Left lobe of liver (tissue), 2 donors: ENCODE measurements at places on chromosomes 7 and 10. TPM values are rescaled to one million over a fixed set of nuclear protein-coding genes. Genes with fewer than 3 reads are reported as not detected.

ABCA13 gene
- total RNA-seq: 1.0 TPM

ZNF438 gene
- 1.9 TPM for total RNA-seq

EVX1 gene
- not detected for total RNA-seq

GBX1 gene
- total RNA-seq: not detected

SPDYE2B gene
- not detected for total RNA-seq

GPER1 gene
- 29.8 TPM for total RNA-seq

ENKUR gene
- total RNA-seq: 0.48 TPM

PLAU gene
- 0.50 TPM for total RNA-seq

MSS51 gene
- 0.50 TPM for total RNA-seq

DPP6 gene
- total RNA-seq: not detected

ABCB1 gene
- 33.4 TPM for total RNA-seq

CTTNBP2 gene
- total RNA-seq: 1.9 TPM

PLCE1 gene
- 0.28 TPM for total RNA-seq

PRKAG2 gene
- 43.4 TPM for total RNA-seq

C10orf62 gene
- total RNA-seq: 3.7 TPM

ATXN7L1 gene
- 15.5 TPM for total RNA-seq

- DNase-seq: peak; percentile 100
Measured at GRCh38 chr7:107168233-107169119, at the start of gene HBP1. HBP1 (plus strand) TSS chr7:107169003; CDS start chr7:107179894, 10,891 bp downstream.

DNA sequence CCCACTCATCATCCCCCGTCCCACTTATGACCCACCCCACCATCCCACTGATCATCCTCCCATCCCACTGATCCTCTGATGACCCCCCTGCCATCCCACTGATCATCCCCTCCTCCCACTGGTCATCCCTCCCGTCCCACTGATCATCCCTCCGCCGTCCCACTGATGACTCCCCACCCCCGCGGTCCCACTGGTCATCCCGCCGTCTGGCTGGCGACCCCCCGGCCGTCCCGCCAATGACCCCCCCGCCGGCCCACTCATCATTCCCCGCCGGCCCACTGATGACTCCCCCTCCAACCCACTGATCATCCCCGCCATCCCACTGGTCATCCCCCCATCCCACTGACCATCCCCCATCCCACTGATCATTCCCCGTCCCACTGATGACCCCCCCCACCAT, 161.1 kb downstream of the GRM8 start:
- DNase-seq: no peak

GRCh38 chr7:143393267-143394041, 12.3 kb downstream of the ZYX start:
- peak; percentile 83 for DNase-seq

DNA sequence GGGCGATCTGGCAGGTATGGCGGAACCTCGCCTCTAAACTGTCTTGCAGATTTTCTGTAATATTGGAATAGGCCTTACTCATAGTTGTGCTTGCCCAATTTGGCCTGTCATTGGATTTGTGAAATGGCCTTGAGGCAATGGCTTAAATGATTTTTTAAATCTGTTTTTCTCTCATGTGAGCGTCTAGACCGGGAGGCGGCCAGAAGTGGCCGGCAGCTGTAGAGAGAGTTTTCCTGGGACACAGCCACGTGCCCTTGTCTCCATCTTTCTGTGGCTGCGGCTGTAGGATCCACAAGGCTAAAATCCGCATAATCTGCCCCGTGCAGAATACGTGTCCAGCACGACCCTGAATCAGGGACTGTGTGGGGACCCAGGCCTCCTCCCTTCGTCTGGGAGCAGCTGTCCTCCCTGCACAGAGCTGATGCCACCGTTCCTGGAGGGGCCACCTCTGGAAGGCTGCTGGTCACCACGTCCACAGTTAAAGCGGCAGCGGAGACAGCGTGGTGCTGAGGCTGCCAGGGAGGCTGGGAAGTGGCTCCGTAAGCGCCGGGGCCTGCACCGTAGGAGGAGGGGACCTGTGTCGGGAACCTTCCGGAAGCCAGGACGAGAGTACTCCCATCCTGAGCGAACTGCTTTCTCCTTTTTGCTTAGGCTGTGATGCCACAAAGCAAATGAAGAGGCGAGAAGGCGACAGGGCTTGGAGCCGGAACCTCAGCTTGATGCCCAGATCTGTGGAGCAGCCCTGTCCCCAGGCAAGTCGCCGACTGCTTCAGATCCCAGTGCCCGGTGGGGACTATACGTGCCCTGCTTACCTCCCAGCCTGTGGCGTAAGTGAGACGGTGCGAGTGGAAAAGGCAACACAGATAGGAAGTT, 99.8 kb downstream of the DYNC2I1 start:
- DNase-seq: no peak

GRCh38 chr10:110876000-110876399, 4.3 kb downstream of the PDCD4 start:
- no peak for DNase-seq

- no peak for DNase-seq
Measured at GRCh38 chr7:50953820-50954219, 171.1 kb upstream of the GRB10 start.

DNA sequence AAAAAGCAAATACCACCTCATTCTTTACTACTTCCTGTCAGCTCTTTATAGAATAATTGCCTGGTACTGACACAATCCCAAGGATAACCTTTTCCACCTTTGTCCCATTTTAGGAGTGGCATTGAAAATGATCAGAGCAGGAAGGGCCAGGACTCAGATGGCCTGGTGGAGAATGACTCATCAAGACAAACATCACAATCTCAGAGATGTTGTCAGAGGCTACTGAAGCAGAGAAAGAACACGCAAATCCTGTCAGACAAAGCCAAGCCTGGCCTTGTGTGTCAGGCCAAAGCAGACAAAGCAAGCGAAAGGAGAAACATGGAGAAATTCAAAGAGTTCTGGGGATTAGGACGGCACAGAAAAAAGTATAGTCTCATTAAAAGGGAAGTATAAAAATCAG, 40.9 kb downstream of the NSUN6 start:
- DNase-seq: peak; percentile 63

DNA sequence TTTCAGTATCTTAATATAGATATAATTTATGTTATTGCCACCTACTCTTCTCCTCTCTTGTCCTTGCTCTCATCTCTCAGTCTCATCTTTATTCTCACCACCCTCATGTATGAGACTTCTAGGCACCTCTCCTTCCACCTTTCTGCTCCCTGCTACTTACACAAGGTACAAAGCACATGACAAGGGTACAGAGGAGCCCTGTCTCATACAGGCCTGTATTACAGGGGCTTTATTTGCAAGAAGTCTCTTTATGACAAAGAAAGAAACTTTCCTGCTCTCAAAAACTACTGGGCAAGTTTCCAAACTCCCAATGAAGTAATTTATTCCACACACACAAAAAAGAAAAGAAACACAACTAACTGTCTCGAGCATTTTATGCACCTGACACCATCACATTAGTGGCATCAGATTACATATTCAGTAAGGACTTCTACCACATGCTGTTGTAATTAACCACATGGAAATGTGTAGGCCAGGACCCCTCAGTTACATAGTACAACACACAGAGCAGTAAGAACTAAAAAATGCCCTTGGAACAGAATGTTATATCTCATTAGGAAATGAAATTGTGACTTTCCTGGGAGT, 253.1 kb downstream of the FZD1 start:
- no peak for DNase-seq

DNA sequence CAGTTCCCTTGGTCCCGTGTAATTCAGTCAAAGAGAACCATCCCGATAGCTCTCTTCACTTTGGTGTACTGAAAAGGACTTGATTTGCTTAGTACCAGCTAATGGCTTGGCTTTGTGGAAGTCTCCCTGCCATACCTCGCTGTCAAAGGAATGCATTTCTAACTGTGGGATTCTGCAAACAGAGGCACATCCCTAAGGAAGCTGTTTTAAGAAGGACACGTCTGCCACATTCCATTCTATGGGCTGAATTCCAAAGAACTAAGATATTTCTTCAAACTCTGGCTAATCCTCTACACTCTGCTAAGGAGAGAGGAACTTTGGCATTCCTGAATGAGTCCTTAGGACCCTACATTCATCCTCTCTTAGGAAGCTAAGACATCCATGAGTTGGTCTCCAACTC, 327.9 kb downstream of the SFMBT2 start:
- no peak for DNase-seq

- no peak for DNase-seq
Measured at GRCh38 chr10:7417103-7417623, 6.3 kb upstream of the SFMBT2 start.

DNA sequence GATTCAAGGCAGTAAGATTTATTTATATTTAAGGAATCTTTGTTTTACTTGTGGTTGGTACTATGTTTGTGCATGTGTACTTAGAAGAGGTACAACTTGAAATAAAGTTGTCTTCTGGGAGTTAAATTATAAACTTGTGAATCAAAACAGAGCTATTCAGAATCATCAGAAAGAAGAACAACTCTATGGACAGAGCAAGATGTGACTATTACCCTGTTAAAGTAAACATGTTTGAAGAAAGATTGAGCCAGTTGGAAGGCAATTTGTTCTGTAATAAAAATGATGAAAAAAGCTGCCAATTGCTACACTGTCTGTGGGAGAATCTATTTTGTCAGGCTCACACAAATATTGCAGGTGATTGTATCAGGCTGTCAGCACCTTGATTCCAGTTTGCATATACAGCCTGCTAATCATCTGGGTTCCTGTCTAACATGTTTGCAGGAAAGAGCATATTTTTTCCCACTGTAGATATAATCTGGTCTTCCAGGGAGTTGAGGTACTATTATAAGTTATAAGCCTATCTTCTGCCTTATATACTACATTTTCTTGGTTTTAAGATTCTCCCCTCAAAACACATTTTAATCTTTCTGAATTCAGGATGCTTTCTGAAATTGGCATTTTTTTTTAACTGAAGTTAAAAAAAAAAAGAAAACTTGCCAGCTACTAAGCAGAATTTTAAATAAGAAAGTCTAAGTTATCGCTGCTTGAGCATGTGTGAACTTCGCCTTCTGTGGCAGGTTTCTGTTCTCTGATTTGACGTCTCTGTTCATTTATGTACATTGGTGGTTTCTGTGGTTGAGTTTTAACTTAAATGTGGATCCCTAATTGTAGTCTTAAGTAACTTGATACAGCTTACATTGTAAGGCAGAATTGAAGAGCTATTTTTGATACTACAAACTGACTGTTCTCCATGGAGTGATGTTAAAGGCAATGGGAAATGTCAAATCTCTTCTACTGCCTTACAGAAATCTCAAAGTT, 46.0 kb downstream of the ZNRF2 start:
- DNase-seq: no peak

DNA sequence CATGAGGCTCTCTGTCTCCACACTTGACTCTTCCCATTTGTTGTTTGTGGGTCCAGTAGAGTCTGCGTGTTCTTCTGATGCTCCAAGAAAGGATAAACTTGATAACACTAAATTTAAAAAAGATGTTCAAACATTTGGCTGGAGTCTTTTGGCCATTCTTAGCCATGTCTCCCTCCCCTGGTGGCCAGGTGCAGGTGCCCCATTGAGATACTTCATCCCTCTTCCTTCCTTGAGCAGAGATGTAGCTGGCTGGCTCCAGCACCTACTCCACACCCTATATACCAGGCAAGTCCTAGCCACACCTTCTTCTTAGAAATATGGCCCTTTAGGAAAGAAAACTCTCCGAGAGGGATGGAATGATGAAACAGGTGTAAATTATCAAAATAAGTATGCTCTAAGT, 103.2 kb upstream of the GJD4 start:
- DNase-seq: no peak

DNA sequence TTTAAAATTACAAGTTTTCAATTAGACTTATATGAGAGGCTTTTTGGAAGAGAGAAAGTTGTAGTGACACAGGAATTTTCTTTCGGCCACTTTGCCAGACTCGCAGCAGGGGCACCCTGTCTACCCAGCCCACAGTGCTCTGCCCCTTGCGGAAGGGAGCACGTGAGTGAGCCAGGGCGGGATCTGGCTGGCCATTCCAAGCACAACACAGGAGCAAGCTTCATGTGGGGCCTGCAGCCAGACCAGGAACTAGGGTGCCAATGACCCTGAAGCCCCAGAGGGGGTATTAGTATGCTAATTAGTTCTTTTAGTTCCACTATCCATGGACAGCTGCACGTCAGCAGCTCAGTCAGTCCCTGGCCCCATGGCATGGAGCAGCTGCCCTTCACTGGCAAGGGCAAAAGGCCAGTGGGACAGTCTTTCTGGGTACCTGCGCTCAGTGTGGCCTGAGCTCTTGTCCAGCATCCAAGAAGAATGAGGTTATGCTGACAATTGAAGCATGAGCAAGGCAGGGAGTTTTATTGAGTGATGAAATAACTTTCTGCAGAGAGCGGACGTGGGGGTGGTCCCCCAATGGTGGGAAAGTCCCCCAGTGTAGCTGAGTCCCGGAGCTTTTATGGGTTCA, 251.1 kb upstream of the CSTF2T start:
- DNase-seq: no peak

DNA sequence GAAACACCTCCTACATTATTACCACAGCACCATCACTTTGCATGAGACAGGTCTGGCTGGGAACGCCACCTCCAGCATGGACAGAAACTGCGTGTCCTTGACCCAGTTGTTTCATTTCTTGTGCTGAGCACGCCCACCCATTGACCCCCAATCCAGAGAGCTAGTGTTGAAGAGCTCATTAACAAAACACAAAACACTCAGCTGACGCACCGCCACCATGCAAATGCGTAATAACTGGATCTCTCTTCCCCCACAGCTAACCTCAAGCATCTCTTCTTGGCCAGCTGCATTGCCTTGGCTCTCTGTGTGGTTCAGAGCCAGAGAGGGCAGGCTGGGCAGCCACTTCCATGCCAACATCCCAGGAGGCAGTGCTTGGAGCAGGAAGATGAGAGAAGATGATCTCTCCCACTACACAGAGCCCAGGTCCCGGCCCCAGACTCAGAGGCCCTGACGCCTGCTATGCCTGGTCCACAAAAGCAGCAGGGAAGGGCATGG, 173.5 kb downstream of the PLXNA4 start:
- DNase-seq: no peak

GRCh38 chr10:59240582-59241183, 64.2 kb downstream of the PHYHIPL start:
- DNase-seq: no peak

DNA sequence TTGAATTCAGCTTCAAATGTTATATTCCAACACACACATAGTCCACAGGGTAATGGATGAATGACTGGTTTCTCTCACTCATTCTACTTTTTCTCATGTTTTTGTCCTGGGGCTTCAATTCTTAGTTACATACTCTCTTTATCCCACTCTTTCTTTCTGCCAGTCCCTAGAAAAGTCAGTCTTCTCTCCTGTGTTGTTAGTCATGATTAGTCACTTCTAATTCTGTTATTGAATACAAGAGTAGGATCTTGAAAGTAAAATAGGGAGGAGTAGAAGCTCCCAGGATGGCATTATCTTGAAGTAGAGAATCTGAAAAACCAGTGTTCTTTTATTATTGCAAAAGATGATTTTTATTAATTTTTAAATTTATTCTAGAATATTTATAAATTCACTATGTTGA, 45.5 kb upstream of the CALCR start:
- no peak for DNase-seq

DNA sequence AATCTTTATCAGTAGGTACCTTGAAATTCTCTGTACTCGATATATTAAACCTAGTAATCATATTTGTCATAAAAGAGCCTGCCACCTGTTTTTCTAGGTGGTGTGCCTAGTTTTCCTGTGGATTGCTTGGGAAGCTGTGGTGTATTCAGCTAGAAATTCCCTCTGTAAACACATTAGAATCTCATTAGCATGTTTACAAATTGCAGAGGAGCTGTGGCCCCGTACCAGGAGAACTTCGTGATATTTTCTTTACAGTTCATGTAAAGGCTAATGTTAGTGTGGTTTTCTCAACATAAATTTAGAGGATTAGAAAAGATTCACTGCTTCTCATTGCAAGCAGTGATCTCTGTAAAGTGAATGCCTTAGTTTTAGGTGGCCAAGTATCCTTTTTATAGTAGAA, 144.7 kb downstream of the CCSER2 start:
- DNase-seq: no peak

- no peak for DNase-seq
Measured at GRCh38 chr7:75762350-75762917, 9.6 kb downstream of the CCL26 start.

GRCh38 chr10:12547301-12547771, 198.0 kb downstream of the CAMK1D start:
- no peak for DNase-seq
